Ovary (tissue), 10 donors: ENCODE measurements at places on chromosomes 5 and 9.

DNA sequence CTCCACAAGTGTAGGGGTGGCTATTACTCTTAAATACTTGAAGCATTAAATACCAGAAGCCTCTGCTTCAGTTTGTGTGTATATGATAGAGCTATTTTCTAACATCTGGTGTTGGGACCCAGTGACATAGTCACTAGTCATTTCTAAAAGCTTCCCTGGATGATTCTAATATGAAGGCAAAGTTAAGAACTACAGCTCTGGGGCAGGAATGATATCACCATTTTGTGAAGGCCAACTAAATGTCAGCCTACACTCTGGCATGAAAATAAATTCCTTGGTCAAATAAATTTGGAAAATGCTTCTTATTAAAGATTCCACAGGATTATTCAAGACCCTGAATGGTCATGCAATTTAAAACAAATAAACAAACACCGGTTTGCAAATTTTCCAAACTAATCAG is 197.7 kb downstream of the PLK2 start:
- no peak for DNase-seq
- H3K27me3 ChIP-seq: no peaks in the 10 kb centered on the region
- no peaks in the 10 kb centered on the region for H3K36me3 ChIP-seq
- no peak overlapping the region for H3K27ac ChIP-seq

GRCh38 chr9:127167560-127168326 is 45.3 kb upstream of the ANGPTL2 start:
- H3K36me3 ChIP-seq: no peaks in the 10 kb centered on the region
- no peak overlapping the region for H3K27ac ChIP-seq
- H3K4me1 ChIP-seq: no peaks in the 10 kb centered on the region
- H3K4me3 ChIP-seq: no peak overlapping the region

DNA sequence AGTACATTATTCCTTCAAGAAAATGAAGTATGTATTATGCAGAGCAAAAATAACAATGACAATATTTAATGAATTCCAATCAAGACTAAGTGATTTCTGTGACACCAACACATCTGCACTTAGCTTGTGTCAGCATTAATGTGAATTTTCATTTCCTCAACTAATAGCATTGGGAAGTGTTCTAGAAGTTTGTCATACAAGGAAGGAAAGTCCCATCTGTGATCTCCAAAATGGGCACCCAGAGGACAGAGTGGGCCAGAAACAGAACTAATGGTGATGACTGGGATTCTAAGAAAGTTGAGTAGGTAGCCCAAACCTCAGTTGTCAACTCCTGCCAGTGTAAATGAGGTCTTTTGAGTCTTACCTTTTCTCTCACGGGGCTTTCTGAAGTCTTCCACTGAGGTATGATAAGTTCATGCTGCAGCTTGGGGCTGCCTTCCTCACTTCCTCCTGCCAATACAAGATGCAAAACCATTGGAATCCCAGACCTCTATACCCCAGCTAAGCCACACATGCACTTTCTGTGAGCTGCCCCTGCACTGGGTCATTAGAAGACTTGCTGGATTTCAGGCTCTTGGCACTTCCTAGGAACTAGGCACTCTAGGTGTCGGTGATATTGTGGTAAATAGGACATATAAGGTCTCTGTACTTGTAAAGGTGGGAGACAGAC is 4.9 kb downstream of the ADAM19 start:
- no peaks in the 10 kb centered on the region for H3K27me3 ChIP-seq
- no peak for DNase-seq
- no peaks in the 10 kb centered on the region for H3K36me3 ChIP-seq
- no peak overlapping the region for H3K27ac ChIP-seq
- no peak overlapping the region for H3K4me3 ChIP-seq

DNA sequence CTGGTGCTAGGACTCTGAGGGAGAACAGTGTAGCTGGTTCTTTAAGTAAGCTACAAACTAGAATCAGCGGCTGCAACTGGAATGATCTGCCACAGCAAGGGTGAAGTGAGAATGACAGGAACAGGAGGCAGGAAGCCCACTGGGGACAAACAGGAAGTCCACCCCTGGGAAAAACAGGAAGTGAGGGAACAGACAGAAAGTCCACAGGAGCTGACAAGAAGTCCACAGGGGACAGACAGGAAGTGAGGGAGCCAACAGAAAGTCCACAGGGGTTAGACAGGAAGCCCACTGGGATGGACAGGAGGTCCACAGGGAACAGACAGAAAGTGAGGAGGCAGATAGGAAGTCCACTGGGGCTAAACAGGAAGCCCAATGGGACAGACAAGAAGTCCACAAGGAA is 15.5 kb downstream of the ADAMTS16 start:
- no peak overlapping the region for H3K4me3 ChIP-seq
- no peaks in the 10 kb centered on the region for H3K36me3 ChIP-seq
- no peak overlapping the region for H3K27ac ChIP-seq
- DNase-seq: no peak

GRCh38 chr5:65037831-65038815 is 269.4 kb downstream of the CWC27 start:
- H3K4me3 ChIP-seq: no peak overlapping the region
- no peak overlapping the region for H3K27ac ChIP-seq
- peaks cover 5% of the 10 kb centered on the region for H3K4me1 ChIP-seq
- no peaks in the 10 kb centered on the region for H3K27me3 ChIP-seq
- no peak for DNase-seq

DNA sequence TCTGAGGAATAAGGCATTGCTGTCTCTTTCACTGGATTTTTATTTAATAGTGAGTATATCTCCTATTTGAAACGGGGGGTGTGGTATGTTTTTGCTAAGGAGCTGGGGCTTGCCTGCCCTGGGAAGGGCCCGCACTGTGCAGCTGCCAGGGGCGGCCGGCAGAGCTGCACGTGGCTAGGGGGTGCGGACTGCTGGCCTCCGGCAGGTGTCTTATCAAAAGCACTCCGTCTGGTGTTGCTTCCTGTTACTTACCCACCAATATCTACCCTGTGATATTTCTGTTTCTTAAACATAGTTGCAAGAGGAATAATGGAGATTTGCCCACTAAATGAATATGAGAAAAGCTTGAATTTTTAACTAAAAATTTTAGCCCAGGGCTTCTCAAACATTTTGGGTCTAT is 232.0 kb downstream of the IRX1 start:
- no peaks in the 10 kb centered on the region for H3K4me1 ChIP-seq
- H3K27me3 ChIP-seq: no peaks in the 10 kb centered on the region
- no peak overlapping the region for H3K27ac ChIP-seq
- no peaks in the 10 kb centered on the region for H3K36me3 ChIP-seq
- H3K4me3 ChIP-seq: no peak overlapping the region

DNA sequence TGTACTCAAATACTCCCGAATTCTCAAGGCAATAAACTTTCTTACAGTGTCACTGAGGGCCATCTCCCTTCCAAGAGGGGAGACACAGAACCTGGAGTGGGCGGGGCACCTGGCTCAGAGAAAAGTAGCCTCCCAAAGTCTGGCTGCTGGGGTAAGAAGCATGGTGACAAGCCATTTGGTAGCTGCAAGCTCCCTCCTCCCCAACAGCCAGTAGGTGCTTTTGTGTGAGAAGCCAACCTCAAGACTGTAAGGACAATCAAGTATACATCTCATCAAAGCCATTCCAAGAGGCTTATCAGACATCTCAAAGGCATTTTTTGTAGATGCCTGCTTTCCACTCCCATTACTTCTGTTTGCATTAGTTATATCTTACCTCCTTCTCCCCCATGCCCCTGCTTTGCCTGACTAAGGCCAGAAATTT is 1.4 kb downstream of the DAB2 start:
- H3K27ac ChIP-seq: peak overlapping the region; percentile 46
- peaks cover 26% of the 10 kb centered on the region for H3K4me1 ChIP-seq
- no peaks in the 10 kb centered on the region for H3K27me3 ChIP-seq
- peak overlapping the region; percentile 68 for H3K4me3 ChIP-seq
- H3K36me3 ChIP-seq: no peaks in the 10 kb centered on the region
- no peak for DNase-seq

DNA sequence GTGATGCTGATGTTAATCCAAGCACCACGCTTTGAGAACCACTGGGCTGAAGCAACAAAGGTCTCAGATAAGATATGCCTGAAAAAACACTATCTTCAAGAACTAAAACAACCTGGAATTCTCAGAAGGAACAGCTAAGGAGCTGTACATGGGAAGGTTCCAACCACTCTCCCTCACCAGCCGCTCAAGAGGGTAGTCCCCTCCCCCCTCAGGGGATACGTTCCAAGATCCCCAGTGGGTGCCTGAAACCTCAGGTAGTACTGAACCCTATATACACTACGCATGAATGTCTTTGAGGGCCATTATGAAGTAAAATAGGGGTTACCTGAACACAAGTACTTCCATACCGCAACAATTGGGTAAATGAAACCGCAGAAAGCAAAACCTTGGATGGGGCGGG is 1.9 kb downstream of the BOD1 start:
- H3K4me3 ChIP-seq: no peak overlapping the region
- no peak overlapping the region for H3K27ac ChIP-seq
- no peaks in the 10 kb centered on the region for H3K36me3 ChIP-seq
- no peak for DNase-seq
- H3K4me1 ChIP-seq: peaks cover 9% of the 10 kb centered on the region
- no peaks in the 10 kb centered on the region for H3K27me3 ChIP-seq

- no peaks in the 10 kb centered on the region for H3K27me3 ChIP-seq
- H3K4me1 ChIP-seq: no peaks in the 10 kb centered on the region
- no peak overlapping the region for H3K27ac ChIP-seq
- H3K36me3 ChIP-seq: no peaks in the 10 kb centered on the region
- H3K4me3 ChIP-seq: no peak overlapping the region
- no peak for DNase-seq
These were observed 174.0 kb upstream of the SLC27A6 start for GRCh38 chr5:128791312-128791711.

- no peaks in the 10 kb centered on the region for H3K4me1 ChIP-seq
- no peaks in the 10 kb centered on the region for H3K36me3 ChIP-seq
- no peak overlapping the region for H3K27ac ChIP-seq
- no peak overlapping the region for H3K4me3 ChIP-seq
These were observed 1.2 kb downstream of the SPATA24 start for GRCh38 chr5:139402561-139403158.

GRCh38 chr9:123135430-123135829 is 102.0 kb downstream of the GPR21 start:
- H3K4me3 ChIP-seq: no peak overlapping the region
- no peaks in the 10 kb centered on the region for H3K4me1 ChIP-seq

GRCh38 chr5:1536871-1537602 is 13.3 kb upstream of the LPCAT1 start:
- no peak for DNase-seq
- no peaks in the 10 kb centered on the region for H3K27me3 ChIP-seq

DNA sequence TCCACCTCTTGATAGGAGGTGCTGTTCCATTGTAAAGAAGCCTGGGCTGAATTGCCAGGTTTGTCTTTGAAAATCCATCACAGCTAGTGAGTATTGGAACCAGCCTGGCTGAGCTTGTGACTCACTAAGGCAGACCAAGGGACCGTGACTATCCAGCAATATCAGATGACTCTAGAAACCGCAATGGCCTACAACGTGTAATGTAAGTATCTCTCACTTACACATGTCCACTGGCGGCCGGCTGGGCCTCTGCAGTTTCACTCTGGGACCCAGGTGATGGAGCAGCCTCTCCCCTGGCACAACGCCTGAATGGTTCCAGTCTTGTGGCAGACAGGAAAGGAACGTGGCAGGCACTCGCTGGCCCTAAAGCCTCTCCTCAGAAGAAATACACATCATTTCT is 3.1 kb upstream of the HRH2 start:
- peaks cover 1% of the 10 kb centered on the region for H3K4me1 ChIP-seq
- H3K27ac ChIP-seq: no peak overlapping the region
- no peaks in the 10 kb centered on the region for H3K27me3 ChIP-seq
- no peaks in the 10 kb centered on the region for H3K36me3 ChIP-seq

- H3K36me3 ChIP-seq: no peaks in the 10 kb centered on the region
- no peaks in the 10 kb centered on the region for H3K27me3 ChIP-seq
- no peak overlapping the region for H3K27ac ChIP-seq
- H3K4me3 ChIP-seq: no peak overlapping the region
- H3K4me1 ChIP-seq: no peaks in the 10 kb centered on the region
These were observed 60.9 kb downstream of the DROSHA start for GRCh38 chr5:31471040-31471439.

GRCh38 chr9:101038488-101038887 is 10.0 kb downstream of the PLPPR1 start:
- no peak overlapping the region for H3K27ac ChIP-seq
- no peak overlapping the region for H3K4me3 ChIP-seq
- no peaks in the 10 kb centered on the region for H3K27me3 ChIP-seq
- no peak for DNase-seq

DNA sequence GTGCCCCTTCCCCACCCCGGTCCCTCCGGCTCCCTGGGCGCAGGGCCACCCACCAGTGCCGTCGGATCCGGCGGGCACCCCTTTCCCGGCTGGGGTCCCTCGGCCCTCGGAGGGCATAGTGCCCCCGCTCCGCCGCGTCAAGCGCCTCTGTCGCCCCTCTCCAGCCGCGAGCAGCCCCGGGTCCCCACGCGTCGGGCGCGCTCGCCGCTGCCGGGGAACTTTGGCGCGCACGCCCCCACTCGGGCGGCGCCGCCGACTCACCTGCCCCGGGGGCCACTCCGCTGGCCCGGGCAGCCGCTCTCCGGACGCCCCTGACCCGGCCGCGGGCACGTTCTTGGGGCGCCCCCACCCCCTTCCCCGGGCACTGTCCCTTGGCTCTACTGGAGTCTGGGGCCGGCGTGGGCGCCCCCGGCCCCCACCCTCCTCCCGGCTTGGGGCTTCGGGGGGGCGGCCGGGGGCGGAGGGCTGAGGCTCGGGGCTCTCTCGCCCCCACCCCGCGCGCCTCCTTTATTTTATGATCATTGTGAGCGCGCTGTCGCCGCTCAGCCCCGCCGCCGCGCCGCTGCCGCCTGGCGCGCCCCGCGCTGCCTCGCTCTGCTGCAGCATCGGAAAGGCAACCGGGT is 1.1 kb upstream of the FAM78A start:
- DNase-seq: no peak
- no peak overlapping the region for H3K27ac ChIP-seq
- H3K27me3 ChIP-seq: no peaks in the 10 kb centered on the region
- no peaks in the 10 kb centered on the region for H3K4me1 ChIP-seq
- H3K4me3 ChIP-seq: peak overlapping the region; percentile 44
- no peaks in the 10 kb centered on the region for H3K36me3 ChIP-seq

GRCh38 chr9:6219040-6219439 is 3.4 kb downstream of the IL33 start:
- no peak overlapping the region for H3K4me3 ChIP-seq
- H3K4me1 ChIP-seq: peaks cover 5% of the 10 kb centered on the region
- H3K36me3 ChIP-seq: no peaks in the 10 kb centered on the region
- H3K27me3 ChIP-seq: no peaks in the 10 kb centered on the region
- H3K27ac ChIP-seq: no peak overlapping the region

DNA sequence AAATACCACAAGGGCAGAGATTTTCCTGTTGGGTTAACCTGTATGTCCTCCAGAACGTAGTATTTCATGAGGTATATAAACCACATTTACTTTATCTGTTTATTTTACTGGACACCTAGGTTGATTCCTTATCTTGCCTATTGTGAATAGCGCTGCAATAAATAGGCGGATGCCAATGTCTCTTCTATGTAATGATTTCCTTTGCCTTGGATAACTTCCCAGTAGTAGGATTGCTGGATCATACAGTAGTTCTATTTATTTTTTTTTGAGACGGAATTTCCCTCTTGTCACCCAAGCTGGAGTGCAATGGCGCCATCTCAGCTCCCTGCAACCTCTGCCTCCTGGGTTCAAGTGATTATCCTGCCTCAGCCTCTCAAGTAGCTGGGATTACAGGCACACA is 15.6 kb upstream of the TUT7 start:
- H3K4me1 ChIP-seq: no peaks in the 10 kb centered on the region
- H3K27me3 ChIP-seq: no peaks in the 10 kb centered on the region
- no peak overlapping the region for H3K4me3 ChIP-seq
- no peaks in the 10 kb centered on the region for H3K36me3 ChIP-seq
- DNase-seq: no peak

- DNase-seq: no peak
- H3K27ac ChIP-seq: no peak overlapping the region
- no peaks in the 10 kb centered on the region for H3K4me1 ChIP-seq
- H3K27me3 ChIP-seq: no peaks in the 10 kb centered on the region
- H3K4me3 ChIP-seq: no peak overlapping the region
These were observed 87.1 kb upstream of the FCN2 start for GRCh38 chr9:134793288-134794188.
